Vagina (tissue), 2 donors: ENCODE measurements at places on chromosomes 7 and 10.

DNA sequence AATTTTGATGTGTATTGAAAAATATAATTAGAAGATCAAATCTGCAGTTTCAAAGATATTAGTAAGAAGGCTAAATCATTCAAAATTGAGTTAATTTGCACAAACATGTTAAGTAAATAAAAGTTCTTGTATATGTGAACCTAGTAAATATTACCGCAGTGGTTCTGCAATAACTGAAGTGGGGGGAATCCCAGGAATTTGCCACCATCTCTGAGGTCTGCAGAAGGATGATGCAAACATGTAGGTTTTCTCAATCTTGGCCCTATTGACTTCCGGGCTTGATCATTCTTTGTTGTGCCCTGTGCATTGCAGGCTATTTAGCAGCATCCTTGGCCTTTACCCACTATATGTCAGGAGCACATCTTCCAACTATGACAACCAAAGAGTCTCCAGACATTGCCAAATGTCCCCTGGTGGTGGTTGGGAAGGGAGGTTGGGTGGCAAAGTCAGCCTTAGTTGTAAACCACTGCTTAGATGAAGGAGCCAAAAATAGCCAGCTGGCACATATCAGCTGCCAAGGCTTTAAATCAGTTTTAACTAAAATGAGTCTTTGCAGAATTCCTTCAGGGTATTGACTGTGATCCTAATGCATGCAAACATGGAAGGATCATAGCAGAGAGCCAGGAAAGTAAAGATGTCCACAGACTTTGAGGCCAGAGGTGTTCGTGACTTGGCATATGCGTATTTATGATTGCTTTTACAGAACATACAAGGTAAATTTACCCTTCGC is 146.3 kb downstream of the TRIL start:
- no peak for DNase-seq

DNA sequence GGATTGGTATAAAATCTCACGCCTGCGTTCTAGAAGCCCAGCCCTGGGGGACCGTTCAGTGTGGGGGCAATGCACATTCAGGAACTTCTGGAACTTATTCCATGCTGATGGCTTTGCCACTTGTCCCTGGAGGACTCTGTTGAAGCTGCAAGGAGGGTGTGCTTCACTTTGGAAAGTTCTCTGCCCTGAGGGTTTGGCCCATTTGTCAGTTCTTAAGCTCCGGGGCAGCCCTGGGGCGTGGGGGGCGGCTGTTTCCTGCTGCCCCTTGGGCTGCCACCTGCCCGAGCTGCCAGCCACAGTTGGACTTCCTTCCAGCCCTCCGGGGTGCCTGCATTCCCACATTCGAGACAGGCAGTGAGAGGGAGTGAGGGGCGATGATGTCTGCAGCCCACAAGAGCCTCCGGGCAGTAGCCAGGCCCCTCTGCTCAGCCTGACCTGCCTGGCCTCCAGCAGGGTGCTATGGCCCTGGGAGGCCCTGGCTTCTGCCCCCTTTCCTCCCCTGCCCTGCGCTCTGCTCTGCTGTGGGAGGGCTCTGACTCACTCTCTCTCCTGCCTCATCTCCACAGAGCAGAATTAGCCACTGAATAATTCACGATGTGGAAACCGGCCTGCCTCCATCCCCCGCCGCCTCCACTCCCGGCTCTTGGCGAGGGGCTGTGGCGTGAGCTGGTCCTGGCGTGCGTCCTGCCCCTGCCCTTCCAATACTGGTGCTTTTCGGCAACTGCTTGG is 1.9 kb downstream of the TTYH3 start:
- no peak for DNase-seq

DNA sequence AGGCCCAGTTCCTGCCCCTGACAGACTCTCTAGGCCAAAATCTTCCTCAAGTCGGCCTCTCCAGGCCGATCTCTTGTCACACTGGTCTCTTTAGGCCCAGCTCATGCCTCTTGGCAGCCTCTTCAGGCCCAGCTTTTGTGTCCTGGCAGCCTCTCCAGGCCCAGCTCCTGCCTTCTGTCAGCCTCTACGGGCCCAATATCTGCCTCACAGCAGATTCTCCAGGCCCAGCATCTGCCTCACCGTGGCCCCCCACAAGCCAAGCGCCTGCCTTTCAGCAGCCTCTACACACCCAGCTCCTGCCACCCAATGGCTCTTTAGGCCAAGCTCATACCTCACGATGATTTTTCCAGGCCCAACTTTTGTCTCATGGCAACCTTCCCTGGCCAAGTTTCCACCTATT is 33.0 kb upstream of the VKORC1L1 start:
- DNase-seq = no peak

DNA sequence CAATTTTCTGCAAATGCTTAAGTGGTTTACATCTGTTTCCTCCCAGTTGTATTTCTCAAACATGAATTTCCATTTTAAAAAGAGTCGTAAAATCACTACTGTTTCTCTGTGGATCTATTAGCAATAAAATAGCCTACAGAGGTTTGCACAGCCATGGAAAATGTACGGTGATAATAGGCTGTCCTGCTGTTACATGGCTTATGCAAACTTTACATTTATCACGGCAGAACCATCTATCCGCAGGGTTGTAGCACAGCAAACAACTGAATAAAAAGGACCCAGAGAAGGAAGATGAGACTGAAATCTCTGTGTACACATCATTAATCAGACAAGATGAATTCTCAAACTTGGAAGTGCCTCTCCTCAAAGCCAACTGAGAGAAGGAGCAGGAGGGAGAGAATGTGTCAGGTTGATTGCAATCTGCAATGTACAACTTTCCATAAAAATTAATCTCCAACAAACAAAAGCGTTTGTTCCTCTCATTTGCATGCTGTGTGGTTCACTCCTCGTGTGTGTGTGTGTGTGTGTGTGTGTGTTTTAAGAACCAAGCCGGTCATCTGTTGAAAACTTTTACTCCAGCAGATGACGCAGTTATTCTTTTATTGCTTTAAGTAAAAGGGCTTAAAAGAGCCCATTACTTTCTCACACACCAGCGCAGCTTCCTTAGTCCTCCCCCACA is 279.3 kb downstream of the SKAP2 start:
- DNase-seq = no peak

- no peak for DNase-seq
Measured at GRCh38 chr10:24299578-24300260, 90.8 kb downstream of the KIAA1217 start.

GRCh38 chr10:91096274-91096673 is 124.2 kb upstream of the PCGF5 start:
- DNase-seq = no peak

- no peak for DNase-seq
Measured at GRCh38 chr7:124033807-124034753, 1.2 kb upstream of the TMEM229A start.

GRCh38 chr10:124837687-124838086 is 36.1 kb downstream of the ABRAXAS2 start:
- no peak for DNase-seq

GRCh38 chr7:71659622-71660021 is 527.7 kb downstream of the GALNT17 start:
- no peak for DNase-seq

DNA sequence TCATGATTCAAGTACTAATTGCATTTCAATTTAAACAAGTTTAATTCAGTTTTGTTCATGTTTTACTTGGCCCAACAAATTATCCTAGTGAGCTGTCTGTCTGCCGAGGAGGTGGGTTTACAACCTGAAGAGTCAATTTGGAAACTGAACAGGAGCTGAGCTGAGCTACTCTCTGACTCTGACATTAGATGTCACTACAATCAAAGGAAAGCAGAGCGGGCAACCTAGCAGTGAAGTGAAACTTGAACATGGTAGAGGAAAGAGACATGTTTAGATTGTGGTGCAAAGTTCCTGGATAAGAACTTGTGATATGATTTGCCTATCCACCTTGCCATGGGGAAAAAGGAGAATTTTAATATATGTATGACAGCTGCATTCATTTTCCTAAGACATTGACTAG is 9.6 kb upstream of the AGR3 start:
- DNase-seq = no peak

GRCh38 chr7:87628780-87629569 is 777 bp downstream of the RUNDC3B start:
- no peak for DNase-seq

DNA sequence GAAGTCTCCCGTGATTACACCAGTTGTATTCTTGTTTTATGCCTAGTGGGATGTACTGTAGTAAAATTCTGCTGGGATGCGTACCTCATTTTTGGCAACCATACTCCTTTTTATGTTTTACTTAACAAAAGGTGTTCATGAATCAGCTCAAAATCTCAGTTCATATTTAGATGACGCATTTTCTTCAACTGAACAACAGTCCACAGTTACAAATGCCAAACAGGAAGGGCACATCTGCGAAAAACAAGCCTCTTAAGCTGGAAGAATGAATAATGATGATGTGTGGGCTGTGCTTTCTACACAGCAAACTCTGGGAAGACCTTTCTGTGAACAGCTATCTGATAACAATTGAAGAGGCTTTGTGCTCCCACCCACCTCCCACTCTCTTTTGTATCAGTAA is 68.4 kb upstream of the NRBF2 start:
- no peak for DNase-seq

DNA sequence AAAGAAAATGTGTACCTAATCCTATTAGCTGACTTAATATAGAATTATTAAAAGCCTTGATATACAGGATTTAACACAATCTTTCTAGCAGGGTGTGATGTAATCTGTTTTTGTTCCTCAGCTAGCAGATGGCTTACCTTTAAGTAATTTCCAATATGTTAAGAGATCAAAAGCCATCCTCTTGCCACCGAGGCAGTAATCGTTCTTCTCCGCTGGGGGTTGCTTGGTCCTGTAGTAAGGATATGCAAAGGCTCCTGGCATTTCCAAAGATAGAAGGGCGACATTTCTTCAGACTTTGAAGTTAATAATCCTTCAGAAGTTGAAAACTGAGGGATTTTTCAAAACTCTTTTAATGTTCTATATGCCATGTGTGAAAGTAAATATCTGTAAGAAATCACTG is 156.4 kb downstream of the FZD1 start:
- no peak for DNase-seq

- no peak for DNase-seq
Measured at GRCh38 chr10:22954970-22955369, 27.1 kb downstream of the ARMC3 start.

DNA sequence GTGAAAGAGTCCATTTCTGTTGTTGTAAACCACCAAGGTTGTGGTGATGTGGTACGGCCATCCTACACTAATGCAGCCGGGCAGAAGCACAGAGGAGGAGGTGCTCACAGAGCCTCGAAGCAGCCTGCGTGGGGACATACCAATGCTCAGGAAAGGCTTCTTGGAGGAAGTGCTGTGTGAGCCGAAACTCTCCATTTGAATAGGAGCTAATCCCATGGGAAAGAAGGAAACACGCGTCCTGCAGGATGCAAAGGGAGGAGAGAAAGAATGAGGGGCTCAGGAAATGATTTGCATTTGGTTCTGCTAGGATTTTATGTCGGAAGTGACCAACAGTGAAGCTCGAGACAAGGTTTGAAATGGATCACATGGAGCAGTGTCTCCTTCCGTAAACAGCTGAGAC is 477.9 kb upstream of the ANKRD30A start:
- DNase-seq = no peak

DNA sequence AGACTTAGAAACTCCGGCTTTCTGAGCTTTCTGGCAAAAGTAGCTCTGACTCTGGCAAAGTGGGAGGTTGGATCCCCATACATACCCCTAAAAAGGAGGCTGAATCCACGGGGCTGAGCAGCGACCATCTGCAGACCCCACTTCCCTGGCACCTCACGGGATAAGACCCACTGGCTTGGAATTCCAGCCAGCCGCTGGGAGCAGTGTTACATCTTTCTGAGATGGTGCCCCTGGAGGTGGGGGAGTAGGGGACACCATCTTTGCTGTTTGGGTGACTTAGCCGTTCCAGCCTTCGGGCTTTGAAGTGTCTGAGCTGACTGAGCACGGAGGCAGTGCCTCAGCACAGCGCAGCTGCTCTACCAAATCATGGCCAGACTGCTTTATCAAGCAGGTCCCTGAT is 45.0 kb upstream of the GRM3 start:
- no peak for DNase-seq

DNA sequence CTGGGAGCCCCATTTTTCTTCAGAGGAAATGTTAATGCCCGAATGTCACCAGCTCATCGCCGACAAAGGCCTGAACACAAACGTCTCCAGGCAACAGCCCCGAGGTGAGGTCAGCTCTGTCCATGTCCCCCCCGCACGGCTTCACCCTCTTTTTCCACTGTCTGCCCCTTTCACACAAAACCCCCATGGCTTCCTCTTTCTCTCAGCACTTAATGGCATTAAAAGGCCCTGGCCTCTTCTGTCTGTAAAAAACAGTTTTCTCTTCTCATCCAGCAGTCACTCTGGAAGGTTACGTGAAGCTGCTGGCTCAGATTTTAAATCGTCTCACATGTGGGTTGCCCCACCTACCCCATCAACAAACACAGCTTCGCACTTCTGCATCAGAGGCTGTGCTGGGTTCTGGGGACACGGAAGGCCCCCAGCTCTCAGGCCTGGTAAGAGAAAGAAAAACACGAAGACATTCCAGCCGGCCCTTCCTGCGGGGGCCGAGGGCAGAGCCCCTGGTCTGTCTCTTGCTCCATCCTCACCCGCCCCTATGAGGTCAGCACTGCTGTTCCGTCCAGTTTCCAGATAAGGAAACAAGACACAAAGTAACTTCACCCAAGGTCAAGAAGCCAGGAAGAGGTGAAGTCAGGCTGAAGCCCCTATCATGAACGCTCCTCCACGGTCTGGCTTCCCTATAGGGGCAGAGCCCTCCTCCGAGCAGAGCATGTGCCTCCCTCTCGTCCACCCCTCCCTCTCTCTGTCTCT is 91.1 kb upstream of the PDGFA start:
- DNase-seq = no peak

DNA sequence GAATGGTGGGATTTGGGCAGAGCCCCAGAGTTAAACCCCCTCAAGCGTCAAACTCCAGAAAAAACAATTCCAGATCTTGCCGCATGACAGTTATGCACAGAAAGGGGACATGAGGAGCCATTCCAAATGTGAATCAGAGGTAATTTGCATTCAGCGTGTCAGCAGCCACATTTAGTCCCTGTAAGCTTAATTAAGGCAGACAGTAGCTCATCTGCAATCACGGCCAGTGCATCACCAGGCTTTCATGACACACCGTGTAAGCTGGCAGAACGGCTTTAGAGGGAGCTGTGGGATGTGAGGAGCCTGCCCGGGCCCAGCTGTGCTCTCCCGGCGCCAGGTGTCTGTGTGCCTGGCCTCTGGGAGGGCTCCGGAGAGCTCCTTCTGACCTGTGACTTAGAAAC is 18.7 kb upstream of the PRKAG2 start:
- no peak for DNase-seq

DNA sequence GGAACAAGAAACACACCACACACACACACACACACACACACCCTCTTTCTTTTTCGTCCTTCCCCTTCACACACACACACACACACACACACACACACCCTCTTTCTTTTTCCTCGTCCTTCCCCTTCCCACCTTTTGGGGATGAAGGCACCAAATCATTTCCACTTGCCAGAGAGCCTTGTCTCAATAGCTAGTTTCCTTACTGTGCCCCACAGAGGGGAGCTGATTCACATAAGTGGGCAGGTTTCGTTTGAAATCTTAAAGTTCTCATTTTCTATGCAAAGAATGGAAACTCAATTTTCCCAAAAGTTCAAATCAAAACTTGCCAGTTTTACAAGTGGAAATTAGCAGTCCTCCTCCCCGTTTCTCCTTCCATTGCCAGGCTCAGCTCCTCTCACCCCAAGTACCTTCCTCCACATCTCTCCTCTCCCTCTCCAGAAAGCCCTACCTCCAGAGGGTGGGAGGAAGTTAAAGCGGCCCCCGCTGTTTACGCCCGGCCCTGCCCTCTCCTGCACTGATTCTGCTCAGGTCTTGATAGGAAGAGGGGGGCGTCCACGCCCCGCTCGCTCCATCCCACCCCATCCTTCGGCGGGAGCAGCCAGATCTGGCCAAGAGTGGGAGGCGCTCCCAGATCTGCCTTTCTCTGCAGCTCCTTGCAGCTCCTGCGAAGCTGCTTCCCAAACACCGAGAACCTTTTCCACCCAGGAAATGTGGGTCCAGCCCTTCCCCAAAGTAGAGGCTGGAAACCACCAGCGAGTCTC is 1.3 kb downstream of the CTTNBP2 start:
- no peak for DNase-seq
